Kasumi-1 (cell line): ENCODE measurements at places on chromosomes 12 and 14.
A peak's percentile ranks its signal among the peaks of the same experiment; 100 is the strongest.

GRCh38 chr12:115726691-115727090 is 550.8 kb downstream of the MED13L start:
- DNase-seq = no peak

- DNase-seq = peak; percentile 76
Observed at GRCh38 chr12:104381731-104382480, 74.8 kb upstream of the CHST11 start.

DNA sequence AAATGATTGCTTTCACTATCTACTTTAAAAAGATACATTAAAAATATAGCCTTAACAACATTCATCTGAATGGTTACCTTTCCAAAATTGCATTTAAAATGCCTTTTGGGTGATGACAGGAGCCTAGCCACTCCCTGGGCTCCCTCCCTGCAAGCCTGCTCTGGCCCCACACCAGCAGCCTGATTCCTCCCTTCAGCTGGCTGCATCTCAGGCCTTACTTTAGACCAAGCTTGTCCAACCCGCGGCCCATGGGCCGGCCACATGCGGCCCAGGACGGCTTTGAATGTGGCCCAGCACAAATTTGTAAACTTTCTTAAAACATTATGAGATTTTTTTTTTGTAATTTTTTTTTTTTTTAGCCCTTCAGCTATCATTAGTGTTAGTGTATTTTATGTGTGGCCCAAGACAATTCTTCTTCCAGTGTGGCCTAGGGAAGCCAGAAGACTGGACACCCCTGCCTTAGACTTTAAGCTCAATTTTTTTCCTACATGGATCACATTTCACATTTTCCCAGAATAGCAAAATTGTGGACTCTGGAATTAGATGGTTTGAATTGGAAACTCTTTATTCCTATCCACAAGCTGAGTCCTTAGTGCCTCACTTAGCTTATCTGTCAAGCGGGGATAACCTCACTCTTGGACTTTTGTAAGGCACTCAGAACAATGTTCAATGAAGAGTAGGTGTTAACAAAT is 124.4 kb downstream of the MYRFL start:
- DNase-seq = no peak

- no peak for DNase-seq
Observed at GRCh38 chr12:52810554-52810953, 3.4 kb downstream of the KRT4 start.

DNA sequence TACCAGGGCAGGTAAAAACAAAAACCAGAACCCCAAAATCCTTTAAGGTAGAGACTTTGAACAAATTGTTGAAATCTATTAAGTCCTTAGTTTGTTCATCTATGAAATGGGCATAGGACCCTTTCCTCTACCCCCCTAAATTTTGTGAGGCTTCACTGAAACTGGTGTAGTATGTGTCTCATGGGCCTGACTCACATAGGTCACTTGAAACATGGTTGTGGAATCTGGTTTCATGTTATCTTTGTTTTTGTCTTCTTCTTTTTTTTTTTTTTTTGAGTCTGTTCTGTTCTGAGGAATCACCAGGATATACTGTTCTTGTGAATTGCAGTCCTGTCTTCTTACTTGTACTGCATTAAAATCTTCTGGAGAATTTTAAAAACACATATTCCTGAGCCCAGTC is 202.2 kb downstream of the KTN1 start:
- DNase-seq = no peak

GRCh38 chr14:64303471-64303917 is 9.3 kb upstream of the ESR2 start:
- DNase-seq = peak; percentile 71

DNA sequence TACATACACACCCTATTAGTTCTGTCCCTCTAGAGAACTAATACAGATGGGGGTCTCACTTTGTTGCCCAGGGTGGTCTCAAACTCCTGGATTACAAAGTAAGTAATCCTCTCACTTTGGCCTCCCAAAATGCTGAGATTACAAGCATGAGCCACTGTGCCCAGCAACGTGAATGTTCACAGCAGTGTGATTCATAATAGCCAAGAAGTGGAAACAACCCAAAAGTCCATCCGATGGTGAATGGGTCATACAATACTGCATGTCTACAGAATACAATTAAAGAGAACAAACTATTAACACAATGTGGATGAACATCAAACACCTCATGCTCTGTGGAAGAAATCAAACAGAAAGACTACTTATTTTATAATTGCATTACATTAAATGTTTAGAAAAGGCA is 57.3 kb upstream of the SYNE2 start:
- DNase-seq = no peak

DNA sequence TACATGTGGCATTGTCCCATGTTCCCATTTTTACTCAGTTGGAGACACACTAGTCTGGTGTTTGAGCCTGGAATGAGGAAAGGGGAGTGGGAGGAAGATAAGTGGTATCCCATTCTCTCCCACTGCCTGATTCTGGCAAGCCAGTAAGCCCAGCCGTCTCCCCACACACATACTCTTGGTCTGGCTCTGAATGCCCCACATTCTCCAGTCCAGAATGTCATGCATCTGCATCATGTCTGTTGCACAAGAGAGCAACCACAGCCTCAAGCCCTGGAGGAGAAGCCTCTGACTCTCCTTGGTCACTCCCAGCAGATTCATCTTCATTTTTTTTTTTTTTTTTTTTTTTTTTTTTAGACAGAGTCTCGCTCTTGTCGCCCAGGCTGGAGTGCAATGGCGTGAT is 48.0 kb downstream of the DRAM1 start:
- peak; percentile 52 for DNase-seq

DNA sequence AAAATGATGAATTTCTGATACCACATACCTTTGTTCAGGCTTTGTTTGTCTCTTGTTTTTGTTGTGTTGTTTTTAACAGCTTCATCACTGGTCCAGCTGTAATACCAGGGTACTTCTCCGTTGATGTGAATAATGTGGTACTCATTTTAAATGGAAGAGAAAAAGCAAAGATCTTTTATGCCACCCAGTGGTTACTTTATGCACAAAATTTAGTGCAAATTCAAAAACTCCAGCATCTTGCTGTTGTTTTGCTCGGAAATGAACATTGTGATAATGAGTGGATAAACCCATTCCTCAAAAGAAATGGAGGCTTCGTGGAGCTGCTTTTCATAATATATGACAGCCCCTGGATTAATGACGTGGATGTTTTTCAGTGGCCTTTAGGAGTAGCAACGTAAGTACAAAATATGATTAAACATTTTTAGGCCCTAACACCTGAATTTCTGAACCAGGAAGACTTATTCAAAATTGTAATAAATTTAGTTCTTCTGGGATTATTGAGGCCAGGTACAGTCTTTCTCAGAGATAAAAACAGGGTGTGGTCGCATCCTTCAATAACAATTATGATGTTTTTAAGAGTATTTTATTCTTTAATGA is 22.4 kb downstream of the RXYLT1 start:
- DNase-seq = peak; percentile 58

DNA sequence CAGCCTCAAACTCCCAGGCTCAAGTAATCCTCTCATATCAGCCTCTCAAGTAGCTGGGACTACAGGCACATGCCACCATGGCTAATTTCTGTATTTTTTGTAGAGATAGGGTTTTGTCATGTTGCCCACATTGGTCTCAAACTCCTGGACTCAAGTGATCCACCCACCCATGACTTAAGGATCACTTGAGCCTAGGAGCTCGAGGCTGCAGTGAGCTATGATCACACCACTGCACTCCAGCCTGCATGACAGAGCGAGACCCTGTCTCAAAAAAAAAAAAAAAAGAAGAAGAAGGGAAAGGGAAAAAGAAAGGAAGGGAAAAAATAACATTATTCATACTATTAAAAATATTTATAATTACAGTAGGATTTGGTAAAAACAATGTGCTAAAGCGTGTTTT is 19.2 kb downstream of the EPS8 start:
- DNase-seq = no peak

GRCh38 chr12:108825201-108825950 is 32.0 kb downstream of the SSH1 start:
- DNase-seq = no peak

DNA sequence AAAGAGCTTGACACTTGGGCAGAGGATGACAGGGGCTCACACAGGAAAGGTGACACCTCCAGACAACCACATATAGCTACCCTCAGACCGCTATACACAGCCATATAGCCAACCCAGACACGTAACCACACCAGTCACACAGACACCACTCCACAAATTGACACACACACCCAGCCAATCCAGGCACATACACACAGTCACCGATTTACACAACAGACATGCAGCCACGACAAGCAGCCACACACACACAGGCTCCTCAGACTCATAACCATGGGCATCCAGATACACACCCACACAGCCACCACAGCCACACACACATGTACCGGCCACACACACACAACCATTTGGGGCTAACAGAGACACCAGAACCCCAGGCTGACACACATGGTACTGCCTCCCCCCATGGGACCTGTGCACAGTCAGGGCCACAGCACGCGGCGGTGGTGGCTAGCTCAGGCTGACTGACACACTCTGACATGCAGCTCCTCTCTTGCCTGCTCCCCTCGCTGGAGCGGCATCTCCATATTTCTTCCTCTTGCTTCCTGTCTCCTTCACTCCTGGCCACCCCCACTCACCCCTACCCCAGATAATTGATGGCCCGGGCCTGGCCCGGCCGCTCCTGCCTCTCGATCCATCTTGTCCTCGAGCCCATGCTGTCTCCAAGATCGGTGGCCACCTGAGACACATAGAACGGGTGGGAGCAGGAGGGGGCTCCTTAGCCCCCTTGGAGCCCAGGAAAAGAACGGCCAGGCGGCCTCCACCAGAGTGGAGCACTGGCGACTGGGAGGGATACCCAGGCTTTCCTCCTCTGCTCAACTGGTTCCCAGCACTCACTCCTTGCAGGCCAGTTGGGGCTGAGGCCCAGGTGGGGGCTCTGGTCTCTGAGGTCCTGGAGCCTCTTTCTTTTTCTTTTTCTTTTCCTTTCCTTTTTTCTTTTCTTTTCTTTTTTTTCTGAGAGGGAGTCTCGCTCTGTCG is 6.0 kb upstream of the SHMT2 start:
- no peak for DNase-seq

- DNase-seq = no peak
Observed at GRCh38 chr12:69527506-69528272, 57.5 kb downstream of the FRS2 start.

GRCh38 chr14:70886421-70887206 is 20.6 kb upstream of the PCNX1 start:
- peak; percentile 93 for DNase-seq

DNA sequence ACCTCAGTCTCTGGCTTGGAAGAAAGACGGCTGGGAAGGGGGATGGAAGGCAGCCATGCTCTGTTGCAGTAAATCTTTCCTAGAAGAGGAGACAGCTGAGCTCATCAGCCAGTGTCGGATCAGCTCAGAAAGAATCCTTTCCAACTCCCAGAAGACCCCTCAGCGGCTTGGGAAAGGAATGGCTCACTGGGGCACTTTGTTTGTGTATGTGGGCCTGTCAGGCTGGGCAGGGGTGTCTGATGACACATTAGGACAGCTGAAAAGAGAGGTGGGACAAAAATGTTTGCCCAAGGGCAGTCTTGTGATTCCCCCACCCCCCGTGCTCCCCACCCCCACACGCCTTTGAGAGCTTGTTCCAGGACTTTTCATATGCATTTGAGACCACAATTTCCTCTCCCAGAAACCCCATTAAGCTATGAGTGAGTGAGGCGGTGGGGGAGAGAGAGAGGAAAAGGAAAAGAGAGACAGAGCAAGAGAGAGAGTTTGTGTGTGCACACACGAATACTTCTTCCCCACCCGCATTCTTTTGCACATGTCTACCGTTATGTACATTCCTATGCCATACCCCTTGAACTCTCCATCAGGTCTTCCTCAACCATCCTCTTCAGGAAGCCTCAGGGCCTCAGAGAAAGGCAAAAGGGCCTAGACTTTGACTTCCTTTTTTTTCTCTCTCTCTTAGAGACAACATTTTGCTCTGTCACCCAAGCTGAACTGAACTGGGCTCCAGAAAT is 198.9 kb downstream of the ZFP36L1 start:
- peak; percentile 97 for DNase-seq

DNA sequence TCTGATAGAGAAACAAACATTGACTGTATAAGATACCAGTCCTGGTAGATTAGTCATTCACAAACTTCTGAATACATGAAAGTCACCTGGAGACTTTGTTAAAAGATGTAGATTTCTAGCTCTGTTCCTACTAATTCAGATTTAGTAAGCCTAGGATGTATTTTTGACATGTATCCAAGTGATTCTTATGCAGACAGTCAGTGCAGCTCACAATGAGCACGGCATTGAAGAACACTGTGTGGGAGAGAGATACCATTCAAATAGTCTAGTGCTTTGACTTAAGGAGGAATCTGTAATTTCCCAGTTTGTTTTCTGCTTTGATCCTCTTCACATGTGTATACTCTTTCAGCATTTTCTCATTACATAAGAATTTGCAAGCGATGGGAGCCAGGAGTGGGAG is 68.7 kb upstream of the STXBP6 start:
- DNase-seq = no peak

- no peak for DNase-seq
Observed at GRCh38 chr12:89693639-89694202, 14.9 kb downstream of the ATP2B1 start.

- no peak for DNase-seq
Observed at GRCh38 chr12:4379405-4379804, at the start of gene FGF23. Gene FGF23, minus strand, starts transcription at chr12:4379712. Its CDS starts 130 bp downstream, at chr12:4379582.

GRCh38 chr12:122356192-122356635 is 66.3 kb downstream of the CLIP1 start:
- DNase-seq = peak; percentile 72

DNA sequence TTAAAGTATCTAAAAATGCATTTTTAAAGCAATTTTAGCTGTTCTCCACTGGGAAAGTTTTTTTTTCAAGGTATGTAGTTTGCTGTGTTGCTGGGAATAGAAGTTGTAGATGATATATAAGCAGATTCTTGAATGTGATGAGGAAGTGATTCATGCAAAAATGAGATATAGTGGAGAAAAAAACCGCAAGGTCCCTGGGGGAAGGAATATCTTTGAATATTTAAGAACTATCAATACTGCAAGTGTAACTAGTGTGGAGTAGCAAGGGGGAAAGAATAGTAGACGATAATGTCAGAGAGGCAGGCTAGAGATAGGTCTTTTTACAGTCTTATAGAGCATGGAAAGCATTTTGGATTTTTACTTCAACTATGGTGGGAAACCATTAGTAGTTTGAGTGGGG is 42.5 kb downstream of the PTCSC3 start:
- DNase-seq = no peak

GRCh38 chr12:25529738-25530137 is 23.3 kb downstream of the LMNTD1 start:
- no peak for DNase-seq

DNA sequence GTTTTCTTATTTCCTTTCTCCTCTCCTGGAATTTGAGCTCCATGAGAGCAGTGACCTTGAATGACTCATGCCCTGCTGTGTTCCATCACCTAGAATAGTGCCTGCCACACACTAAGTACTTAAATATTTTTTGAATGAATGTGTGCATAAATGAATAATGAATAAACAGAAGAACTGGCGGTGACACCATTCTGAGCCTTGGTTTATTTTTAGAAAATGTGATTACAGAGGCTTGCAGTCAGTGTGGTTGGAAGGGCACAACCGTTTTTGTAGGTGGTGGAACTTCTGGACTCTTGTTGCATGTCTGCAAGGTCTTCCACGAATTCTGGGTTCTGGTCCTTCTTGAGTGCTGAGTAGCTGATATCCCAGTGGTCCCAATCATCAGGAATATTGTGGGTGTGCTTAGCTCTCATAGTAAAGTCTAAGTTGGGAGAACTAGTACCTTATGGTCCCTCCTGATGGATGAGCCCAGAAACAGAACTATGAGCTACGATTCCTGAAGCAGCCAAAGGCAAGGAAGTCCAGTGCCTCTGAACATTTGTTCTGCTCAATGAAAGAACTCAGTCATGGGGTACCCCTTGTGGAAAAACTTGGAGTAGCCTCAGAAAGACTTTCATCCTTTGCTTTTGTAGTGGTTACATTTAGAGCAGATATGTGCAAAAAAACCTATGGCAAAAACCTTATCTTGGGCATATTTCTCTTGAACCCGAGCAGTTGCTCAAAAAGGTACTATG is 28.8 kb upstream of the BHLHE41 start:
- no peak for DNase-seq
